ENCODE measurements at places on chromosomes 3 and 15.
A peak's percentile ranks its signal among the peaks of the same experiment; 100 is the strongest.

- H3K36me3 ChIP-seq = no peaks in the 10 kb centered on the region
- H3K4me3 ChIP-seq = no peak overlapping the region
- peaks cover 9% of the 10 kb centered on the region for H3K4me1 ChIP-seq
- H3K27ac ChIP-seq = no peak overlapping the region
- DNase-seq = no peak
- H3K27me3 ChIP-seq = no peaks in the 10 kb centered on the region
These were observed 36.0 kb downstream of the TM2D3 start for GRCh38 chr15:101615986-101616848.

DNA sequence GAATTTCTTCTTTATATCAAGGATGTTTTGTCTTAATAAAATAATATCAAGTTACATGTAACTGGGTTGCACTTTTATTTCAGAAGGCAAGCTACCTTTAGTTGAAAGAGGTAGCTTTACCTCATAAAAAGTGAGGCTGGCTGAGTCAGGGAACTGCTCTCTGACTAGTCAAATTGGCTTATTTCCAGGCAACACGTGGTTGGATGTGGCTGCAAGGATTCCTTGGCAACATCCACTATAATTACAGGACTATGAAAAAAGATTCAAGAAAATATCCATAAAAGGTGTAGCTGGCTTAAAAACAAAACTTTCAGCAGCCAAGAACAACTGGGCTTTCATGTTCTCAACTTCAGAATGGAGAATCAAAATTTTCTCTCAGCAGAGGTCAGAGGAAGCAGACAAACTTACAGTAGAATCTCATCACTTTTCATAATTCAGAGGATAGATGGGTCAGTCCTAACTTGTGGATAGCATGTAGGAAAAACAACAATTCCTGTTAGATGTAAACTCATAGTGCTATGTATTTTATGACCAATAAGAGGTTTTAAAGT lies 779.1 kb downstream of the MECOM start:
- no peak overlapping the region for H3K4me3 ChIP-seq
- H3K36me3 ChIP-seq = no peaks in the 10 kb centered on the region
- H3K27me3 ChIP-seq = no peaks in the 10 kb centered on the region
- H3K4me1 ChIP-seq = no peaks in the 10 kb centered on the region

- H3K4me3 ChIP-seq = no peak overlapping the region
- peaks cover 54% of the 10 kb centered on the region for H3K27me3 ChIP-seq
- no peak for DNase-seq
- peaks cover 11% of the 10 kb centered on the region for H3K4me1 ChIP-seq
These were observed 3.4 kb downstream of the AMOTL2 start for GRCh38 chr3:134370611-134371531.

GRCh38 chr3:58074116-58074715 lies 66.0 kb downstream of the FLNB start:
- no peaks in the 10 kb centered on the region for H3K36me3 ChIP-seq
- no peaks in the 10 kb centered on the region for H3K27me3 ChIP-seq
- peak; percentile 48 for DNase-seq

DNA sequence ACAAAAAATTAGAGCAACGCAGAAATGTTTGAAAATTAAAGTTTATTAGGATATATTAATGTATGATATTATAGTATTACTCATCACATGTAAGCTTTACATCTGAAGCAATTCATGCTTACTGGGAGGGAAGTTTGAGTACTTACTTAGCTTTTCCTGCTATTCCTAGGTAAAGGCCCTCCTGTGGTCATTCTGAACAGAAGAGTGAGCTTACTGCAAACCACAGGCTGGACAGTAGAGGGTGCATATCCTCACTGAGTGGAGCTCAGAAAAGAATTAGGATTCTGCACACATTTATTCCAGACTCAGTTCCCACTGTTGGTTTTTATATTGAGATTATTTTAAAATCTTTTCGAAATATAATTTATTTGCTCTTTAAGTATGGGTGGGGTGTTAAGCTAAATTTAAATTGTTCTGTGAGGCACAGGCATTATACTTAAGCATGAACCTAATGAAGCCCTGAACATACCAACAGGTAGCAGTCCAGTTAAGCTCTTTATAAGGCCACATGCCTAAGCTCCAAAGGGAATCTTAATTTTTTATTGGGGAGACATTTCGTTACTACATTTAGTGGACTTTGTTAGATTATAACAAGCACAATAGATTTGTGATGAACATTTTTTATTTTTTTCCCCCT lies 10.2 kb downstream of the MRPS22 start:
- peaks cover 15% of the 10 kb centered on the region for H3K36me3 ChIP-seq
- H3K4me1 ChIP-seq = peaks cover 3% of the 10 kb centered on the region
- no peak overlapping the region for H3K27ac ChIP-seq
- H3K4me3 ChIP-seq = no peak overlapping the region

DNA sequence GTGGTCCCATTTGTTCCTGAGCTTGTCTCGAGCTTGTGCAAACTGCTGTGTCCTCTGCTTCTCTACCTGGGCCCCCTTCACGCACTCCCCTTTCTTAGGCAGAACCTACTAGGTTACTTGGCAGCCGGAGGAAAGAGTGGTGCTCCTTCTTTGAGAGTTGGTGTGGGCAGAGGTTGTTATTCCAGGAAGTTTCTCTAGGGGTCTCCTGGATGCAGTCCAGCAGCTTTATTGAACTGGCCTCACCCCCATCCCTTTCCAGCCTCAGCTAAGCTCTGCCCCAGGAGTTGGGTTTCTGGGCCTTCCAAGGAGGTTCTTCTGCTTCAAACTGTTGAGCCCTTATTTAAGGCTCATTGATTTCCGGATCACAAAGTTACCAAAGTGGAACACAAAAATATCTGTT lies 103.2 kb downstream of the C3orf70 start:
- no peak for DNase-seq
- H3K4me3 ChIP-seq = no peak overlapping the region
- H3K27ac ChIP-seq = no peak overlapping the region

GRCh38 chr3:52437326-52438103 lies 7.4 kb downstream of the SEMA3G start:
- H3K4me1 ChIP-seq = no peaks in the 10 kb centered on the region
- no peaks in the 10 kb centered on the region for H3K27me3 ChIP-seq
- H3K27ac ChIP-seq = no peak overlapping the region
- no peak overlapping the region for H3K4me3 ChIP-seq
- H3K36me3 ChIP-seq = no peaks in the 10 kb centered on the region

DNA sequence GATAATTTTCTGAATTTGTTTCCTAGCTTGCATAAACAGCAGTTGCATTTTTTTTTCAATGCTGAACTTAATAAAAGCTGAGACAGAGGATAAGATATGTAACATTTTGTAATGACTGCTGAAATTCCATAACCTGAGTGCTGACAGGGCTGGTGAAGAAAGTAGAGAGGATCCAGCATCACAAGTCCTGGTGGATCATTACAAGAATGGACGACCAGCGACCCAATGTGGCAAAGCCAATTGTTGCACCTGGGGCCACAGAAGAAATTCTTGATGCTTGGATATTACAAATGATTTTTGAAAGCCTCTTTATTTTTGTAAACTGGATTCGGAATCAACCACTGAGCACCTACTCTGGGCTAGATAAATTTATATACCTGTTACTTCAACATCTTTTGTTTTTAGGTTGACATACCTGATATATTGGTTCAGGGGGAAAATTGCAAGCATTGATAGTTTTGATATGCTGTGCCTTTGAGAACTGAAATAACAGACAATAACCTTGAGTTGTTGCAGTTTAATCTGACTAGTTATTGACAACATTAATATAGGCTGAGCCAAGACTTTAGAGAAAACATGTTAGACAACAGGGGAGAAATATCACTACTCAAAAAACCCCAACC lies 3.9 kb upstream of the ACTL6A start:
- peaks cover 10% of the 10 kb centered on the region for H3K4me1 ChIP-seq
- H3K27me3 ChIP-seq = no peaks in the 10 kb centered on the region
- no peaks in the 10 kb centered on the region for H3K36me3 ChIP-seq
- no peak overlapping the region for H3K4me3 ChIP-seq
- H3K27ac ChIP-seq = no peak overlapping the region
- peak; percentile 45 for DNase-seq

DNA sequence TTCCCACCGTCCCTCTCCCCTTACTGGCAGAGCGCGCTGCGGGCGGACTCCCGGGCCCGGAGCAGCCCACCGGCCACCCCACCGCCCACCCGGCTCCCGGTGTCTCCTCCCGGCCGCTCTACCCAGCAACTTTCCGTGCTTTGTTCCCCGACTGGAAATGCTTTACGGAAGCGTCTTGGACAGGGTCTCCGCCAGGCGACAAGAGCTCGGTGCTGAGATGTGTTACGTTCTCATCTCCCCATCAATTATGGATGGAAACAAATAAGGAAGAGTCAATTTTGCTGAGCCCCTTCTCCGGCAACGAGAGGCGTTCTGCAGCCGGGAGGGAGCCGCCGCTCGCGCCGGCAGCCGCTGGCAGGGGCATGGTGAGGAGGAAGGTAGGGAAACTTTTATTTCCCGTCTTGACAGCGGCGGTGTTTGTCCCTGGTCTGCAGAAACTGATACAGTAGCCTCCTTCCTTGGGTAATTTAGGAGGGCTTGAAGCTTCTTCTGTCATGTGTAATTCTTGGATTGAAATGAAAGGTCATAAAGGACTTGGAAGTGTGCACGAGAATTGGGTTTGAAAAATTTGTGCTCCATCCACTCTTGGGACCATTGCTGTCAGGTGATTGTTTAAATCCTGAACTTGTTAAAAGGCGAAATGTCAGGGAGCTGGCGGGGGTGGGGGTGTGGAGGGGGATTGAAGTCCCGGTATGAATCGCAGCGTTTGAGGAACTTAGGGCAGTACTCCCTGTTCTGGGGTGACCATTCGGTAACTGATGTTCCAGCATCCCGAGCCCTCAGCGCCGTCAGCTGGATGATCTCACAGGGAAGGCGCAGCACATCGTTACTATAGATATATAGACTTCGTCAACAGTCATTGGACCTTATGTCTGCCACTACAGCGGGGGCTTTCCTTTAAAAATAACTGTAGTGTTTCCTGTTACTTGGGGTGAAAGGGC lies 1.5 kb downstream of the SEMA6D start:
- no peak for DNase-seq
- peaks cover 82% of the 10 kb centered on the region for H3K27me3 ChIP-seq

All from naive B cell (primary cell).